ENCODE measurements at places on chromosomes 5 and 9. TPM values are rescaled to one million over a fixed set of nuclear protein-coding genes. Genes with fewer than 3 reads are reported as not detected.

The C9orf50 gene
- total RNA-seq: 0.18 TPM

The CMBL gene
- total RNA-seq: 11.2 TPM

The SLCO4C1 gene
- total RNA-seq: not detected

The PTGES gene
- 108 TPM for total RNA-seq

The TCOF1 gene
- 7.8 TPM for total RNA-seq
